ENCODE measurements at places on chromosomes 16 and 17.

DNA sequence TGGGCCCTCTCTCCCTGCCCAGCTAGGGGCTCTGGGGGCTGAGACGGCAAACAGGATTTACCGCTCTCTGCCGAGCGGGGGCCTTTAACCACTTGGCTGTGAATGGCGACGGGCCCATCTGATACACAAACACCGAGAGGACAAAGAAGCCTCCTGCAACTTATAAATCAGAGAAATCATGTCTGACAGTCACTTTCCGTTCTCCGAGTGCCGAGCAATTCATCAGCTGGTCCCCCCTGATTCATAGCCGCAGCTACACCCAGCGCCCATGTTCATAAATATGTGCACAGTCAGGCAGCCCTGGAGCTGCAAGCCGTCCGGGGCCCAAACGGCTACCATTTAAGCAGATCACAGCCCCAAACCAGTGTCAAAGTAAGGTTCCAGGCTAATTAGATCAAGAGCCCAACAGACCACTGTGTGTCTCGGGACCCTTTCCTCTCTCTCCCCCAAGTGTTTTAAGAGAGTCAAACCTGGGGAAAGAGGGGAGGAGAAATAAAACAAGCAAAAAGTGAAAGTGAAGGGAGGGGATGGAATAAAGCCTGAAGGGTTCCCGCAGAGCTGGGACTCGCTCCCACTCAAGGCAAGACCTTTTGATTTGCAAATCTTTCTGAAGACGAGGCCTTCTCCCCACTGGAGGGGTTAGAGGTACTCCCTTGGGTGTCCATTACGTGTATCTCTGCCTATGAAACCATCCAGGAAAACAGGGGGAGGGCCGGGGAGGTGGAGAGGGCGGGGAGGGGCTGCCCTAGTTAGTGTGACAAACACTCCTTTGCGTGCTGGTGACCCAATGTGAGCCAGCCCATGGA lies 154.7 kb downstream of the C16orf78 start:
- no peak for DNase-seq

DNA sequence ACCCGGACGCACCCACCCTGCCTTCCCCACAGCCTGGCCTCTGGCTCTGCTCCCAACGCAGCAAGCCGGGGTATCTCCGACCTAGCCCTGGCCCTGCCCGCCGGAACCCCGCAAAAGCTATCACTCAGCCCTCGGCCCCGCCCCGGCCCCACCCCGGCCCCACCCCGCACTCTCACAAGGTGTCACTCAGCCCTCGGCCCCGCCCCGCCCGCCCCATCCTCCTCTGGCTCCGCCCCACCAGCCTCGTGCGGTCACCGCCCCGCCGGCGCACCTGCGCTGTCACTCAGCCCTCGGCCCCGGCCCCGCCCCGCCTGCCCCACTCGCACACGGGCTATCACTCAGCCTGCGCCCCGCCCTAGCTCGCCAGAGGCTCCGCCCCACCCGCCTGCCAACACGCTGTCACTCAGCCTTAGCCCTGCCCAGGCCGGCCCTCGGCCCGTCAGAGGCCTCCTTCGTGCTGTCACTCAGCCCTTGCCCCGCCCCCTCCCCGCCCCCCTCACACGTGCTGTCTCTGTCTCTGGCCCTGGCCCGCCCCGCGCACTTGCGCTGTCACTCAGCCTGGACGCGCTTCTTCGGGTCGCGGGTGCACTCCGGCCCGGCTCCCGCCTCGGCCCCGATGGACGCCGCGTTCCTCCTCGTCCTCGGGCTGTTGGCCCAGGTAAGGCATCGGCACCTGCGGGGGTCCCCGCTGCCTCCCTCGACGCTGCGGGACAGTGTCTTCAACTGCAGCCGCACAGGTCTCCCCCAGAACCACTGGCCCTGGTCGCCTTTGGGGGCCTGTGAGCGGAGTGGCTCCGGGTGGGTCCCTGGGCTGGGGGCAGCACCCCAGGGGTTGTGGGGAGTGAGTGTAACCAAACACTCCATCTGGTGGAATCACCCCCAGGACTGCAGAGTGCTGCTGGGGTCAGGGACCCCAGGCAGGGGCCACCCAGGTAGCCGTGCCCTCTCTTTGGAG lies at the start of gene CDH15:
TSS of gene CDH15 (plus strand) at position 533 of the 955 bp plus-strand sequence. CDS start at position 617, 84 bp downstream.
- DNase-seq, result peak; percentile 81

GRCh38 chr17:14333506-14333905 lies 32.6 kb downstream of the HS3ST3B1 start:
- no peak for DNase-seq

DNA sequence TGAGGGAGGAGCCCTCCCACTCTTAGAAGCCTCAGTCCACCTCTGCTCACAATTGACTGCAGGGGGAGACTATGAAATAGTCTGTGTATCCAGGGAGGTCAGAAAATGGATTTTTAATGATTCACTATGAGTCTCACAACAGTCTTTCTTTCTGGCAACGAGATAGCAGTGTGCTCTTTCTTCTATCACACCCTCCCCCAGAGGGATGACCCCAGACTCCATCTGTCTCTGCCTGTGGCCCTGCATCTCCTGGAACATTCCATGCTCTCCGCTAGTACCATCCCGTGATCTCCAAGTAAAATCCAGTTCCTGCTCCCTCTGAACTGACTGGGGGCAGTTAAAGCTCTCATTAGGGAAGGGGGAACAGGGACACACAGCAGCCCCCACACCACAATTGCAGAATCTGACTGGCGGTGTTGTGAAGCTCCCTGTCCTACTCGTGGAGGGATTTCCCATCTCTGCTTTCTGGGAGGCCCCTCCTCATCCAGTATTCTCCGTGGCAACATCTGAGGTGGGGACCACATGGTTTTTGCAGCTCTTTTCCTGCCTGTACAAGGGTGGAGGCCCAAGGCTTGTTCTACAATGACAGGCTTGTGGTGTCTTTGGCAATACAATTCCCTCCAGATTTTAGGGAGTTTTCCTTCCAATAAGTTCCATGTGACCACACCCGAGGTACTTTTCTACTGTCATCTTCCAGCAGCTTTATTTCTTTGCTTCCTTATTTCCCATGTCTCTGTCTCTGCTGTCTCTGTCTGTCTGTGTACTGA lies 19.4 kb downstream of the NATD1 start:
- no peak for DNase-seq

- no peak for DNase-seq
Measured at GRCh38 chr17:16298140-16298662, 55.1 kb downstream of the CENPV start.

- no peak for DNase-seq
Measured at GRCh38 chr17:40311575-40311974, 2.6 kb downstream of the RARA start.

- no peak for DNase-seq
Measured at GRCh38 chr17:47703191-47703591, 9.2 kb downstream of the TBKBP1 start.

GRCh38 chr16:3659251-3659650 lies 4.8 kb downstream of the DNASE1 start:
- DNase-seq, result no peak

- no peak for DNase-seq
Measured at GRCh38 chr16:1146409-1146808, 6.5 kb upstream of the CACNA1H start.

DNA sequence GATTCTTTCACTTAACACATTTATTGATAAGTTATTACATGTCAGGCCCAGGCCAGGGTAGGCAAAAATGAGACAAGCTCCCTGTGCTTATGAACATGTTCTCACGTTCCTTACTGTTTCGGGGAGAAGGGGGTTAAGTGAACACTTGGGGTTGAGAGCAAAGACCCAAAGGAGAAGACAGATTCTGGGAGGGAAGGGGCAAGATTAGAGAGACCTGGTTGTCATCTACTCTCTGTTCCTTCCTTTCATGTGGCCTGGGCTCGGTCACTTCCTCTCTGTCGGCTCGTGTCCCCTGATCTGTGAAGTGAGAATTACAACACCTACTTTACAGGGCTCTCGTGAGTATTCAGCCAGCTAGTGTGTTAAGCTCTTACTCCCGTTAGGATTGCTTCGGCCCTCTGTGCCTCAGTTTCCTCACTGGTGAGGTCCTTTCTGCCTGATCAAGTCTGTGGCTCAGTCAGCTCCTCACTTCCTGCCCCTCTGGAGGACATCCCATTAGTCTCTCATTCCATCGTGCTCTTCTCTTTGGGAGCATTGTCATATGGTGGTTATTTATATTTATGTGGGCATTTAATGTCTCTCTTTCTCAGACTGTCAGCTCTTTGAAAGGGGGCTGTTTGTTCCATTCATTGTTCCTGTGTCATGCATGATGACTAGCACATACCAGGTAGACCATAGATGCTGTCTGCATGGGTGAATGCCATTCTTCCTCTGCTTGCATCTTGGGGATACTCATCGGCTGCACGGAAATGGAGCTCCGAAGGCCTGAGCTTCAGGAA lies 38.9 kb downstream of the PLCG2 start:
- no peak for DNase-seq

- DNase-seq, result no peak
Measured at GRCh38 chr16:24232936-24233335, 23.2 kb upstream of the CACNG3 start.

- no peak for DNase-seq
Measured at GRCh38 chr16:12097523-12098428, 121.2 kb downstream of the SNX29 start.

GRCh38 chr16:71344315-71344905 lies 14.1 kb upstream of the CALB2 start:
- peak; percentile 32 for DNase-seq

DNA sequence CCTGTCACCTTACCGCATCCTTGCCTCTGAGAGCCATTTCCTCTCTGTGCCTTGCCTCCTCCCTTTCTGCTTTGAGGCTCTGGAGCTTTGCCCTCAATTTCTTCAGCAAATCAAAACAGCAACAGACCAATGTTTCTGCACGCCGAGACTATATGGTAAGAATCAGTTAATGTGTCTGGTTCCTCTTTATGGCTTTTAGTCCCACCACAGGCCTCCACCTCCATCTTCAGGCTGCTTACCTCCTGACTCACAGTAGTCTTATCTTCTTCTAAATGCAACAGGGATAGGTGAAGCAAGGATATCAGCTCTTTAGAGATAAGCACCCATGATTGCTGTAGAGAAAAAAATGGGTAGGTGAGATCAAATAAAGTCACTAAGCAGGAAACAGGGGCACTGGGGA lies 9.2 kb upstream of the ALDOC start:
- no peak for DNase-seq

DNA sequence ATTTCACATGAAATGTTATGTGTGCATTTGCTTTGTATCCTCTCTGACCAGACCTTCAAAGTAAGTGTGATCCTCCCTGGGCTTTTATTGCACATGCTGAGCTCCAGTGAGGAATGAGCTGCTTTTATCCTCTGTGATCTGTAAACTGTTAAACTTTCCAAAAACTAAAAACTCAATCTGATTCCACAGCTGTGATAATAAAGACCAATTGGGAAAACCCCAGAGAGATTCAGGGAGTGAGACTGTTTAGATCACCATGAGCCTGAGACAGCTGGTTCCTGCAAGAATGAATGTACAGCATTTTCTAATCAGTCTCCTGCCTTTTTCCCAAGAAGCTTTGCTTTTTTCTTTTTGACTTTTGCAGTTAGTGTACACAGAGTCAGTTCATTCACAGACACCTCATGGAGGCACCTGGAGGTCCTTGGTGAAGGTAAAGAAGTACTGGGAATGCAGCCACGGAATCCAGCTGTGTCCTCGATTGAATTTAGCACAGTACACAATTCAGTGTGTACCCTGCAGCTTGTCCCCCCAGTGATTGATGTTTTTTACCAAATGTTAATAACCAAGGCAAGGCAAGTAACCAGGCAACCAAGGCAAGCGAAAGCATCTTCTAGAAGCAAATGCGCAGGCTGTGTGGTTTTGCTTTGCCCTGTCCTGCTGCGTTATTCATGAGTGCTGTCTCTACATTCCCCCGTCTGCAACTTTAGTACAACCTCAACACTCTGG lies 182.6 kb downstream of the LGALS9B start:
- DNase-seq, result no peak

GRCh38 chr17:78460951-78461798 lies 82.7 kb downstream of the PGS1 start:
- DNase-seq, result no peak

DNA sequence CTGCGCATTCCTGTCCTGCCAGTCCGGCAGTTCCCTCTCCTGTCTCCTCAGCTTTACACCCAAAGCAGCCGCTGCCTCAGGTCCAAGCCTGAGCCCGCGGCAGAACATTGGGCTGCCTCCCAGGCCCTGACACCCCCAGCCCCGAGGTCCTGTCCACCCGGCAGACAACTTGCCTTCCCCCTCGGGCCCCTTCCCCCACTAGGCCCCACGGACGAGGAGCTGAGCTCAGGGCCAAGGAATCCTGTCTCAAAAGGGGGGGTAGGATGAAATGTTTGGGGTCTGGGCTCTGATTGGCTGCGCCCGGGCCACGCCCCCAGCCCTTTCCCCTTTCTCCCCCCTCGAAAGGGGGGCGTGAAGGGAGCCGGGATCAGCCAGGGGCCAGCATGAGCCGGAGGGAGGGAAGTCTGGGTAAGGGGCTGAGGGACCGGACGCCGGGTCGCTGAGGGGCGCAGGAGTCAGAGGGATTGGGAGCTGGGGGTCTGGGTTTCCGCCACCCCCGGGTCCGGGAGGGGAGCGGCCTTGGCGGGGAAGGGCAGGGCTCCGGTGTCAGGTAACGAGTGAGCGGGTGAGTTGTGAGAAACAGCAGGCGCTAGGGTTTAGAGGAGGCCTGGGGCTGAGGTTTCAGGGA lies at the start of gene CTF1:
TSS of gene CTF1 (plus strand) at position 354 of the 628 bp plus-strand sequence. CDS start at position 384, 30 bp downstream.
- no peak for DNase-seq

GRCh38 chr17:55742272-55743102 lies 8.4 kb upstream of the PCTP start:
- DNase-seq, result no peak

- DNase-seq, result no peak
Measured at GRCh38 chr17:55432358-55433028, 10.9 kb upstream of the MMD start.

- DNase-seq, result no peak
Measured at GRCh38 chr17:16484445-16485175, 7.4 kb downstream of the LRRC75A start.

GRCh38 chr17:55563363-55563762 lies 52.1 kb upstream of the SMIM36 start:
- DNase-seq, result no peak

- no peak for DNase-seq
Measured at GRCh38 chr17:73224237-73224636, 31.4 kb downstream of the COG1 start.

DNA sequence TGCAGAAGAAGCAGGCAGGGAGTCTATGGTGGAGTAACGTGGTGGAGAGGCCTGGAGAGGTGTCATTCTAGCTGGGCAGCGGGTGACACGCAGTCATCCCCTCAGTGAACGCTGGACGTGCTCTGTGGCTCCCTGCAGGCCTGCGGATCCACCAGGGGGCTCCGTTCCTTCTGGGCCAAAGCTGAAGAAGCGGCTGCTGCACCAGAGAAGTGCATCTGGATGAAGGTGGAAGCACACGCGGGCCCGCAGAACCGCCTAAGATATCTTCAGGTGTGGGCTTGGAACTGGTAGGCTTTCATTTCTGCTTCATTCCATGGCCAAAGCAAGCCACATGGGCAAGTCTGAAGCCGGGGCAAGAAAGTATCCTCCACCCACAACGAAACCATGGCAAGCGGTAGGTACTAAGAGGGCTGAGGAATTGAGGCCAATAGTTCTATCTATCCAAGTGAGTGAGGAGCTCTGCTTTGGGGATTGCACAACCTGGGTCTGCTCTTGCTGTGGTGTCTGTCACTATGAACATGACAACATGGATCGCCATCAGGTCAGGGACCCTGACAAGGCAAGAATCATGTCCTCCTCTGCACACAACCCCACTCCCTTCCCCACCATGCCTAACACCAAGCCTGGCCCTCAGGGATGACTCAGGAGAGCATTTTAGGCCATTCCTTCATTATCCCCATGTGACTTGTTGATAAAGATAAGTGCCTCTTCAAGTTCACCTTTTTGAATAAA lies 78.9 kb upstream of the FBXO47 start:
- no peak for DNase-seq
